Stimulated activated CD4-positive, alpha-beta T cell treated with anti-CD3 and anti-CD28 coated beads, Interleukin-15, amount 100 ng/mL, for 48 hours (primary cell): ENCODE measurements at places on chromosomes 1 and 21.

DNA sequence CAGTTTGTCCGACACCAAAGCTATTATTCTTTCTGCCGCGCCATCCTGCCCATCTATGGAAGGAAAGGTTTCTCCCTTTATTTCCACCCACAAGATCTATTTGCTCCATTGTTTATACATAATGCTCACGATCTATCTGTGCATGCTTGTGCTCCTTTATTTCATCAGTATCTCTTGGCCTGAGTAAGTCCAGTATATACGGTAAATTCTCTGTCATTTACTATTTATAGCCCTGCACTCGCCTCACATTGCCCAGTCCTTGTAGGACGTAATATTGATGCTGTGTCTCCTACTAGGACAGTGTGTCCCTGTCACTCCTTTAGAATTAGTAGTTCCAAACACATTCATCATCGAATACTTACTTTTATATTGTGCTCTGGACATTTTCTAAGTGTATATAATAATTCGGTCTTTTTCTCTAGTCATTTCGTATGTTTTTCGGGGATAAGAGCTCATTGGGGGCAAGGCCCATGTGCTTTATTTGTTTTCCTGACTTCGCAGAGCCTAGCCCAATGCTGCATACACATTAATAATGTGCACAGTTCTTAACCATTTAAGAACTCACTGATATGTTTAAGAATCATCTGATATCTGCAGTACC is 3.1 kb upstream of the NID1 start:
- no peak for DNase-seq

GRCh38 chr1:47930210-47930840 is 66.9 kb downstream of the TRABD2B start:
- no peak for DNase-seq

GRCh38 chr1:14748977-14749376 is 150.5 kb downstream of the KAZN start:
- DNase-seq = no peak

- no peak for DNase-seq
Measured at GRCh38 chr1:172704420-172705210, 45.7 kb downstream of the FASLG start.

DNA sequence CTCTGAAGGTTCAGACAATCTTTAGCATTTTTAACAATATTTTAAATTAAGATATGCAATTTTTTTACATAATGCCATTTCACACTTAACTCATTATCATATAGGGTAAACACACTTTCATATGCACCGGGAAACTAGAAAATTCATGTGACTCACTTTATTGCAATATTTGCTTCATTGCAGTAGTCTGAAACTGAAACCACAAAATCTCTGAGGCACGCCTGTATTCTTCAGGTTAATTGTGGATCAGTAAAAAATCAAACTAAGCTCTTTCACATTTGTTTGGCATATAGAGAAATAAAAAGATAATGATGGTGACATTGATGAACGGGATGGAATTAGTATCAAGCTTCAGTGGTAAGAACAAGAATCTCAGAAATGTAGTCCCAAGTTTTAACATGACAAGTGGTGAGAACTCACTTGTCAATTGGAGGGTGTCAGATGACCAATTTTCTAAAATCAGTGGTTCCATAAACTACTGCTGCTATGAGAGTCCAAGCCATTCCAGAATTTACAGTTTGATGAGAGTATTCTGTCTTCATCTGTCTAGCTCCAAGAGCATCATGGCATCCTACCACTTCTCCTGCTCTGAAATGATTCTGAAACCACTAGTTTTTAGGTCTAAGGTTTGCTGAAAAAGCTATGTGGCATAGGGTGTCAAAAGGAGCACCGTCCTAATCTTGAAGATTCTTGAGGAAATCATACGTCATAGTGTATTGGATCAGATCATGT is 281.0 kb downstream of the PTPRC start:
- DNase-seq = no peak
